ENCODE measurements at places on chromosomes 13 and 19.
A peak's percentile ranks its signal among the peaks of the same experiment; 100 is the strongest.

DNA sequence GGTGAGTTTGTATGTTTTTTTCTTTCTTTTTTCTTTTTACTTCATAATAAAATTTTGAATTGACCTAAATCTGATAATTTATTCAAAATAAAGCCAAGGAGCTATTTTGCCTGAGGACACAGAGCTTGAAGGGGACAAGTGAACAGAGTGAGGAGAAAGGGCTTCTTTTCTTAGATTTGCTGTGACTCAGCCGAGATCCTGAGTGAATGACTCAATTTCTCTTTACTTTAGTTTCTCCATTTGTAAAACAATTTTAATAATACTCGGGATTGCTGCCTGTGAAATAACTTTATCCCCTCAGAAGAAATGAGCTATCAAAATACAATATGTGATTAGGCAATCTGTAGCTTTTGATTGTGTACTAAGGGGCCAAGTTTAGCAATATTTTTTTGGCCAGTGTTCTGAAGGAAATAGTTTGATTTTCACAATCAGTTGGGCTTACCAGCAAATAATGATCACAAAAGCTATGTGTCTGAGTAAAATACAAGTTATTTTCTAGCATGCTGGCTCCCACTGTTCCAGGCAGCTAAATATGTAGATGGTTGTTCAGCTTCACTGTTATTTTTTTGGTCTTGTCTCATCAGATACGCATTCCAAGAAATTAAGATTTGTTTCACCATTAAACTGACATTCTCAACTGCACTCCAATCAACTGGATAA is 437.5 kb downstream of the FGF9 start:
- no peak for DNase-seq

GRCh38 chr13:108919036-108919907 is 289.9 kb downstream of the MYO16 start:
- DNase-seq = no peak

GRCh38 chr13:100610391-100611347 is 22.1 kb upstream of the GGACT start:
- no peak for DNase-seq

DNA sequence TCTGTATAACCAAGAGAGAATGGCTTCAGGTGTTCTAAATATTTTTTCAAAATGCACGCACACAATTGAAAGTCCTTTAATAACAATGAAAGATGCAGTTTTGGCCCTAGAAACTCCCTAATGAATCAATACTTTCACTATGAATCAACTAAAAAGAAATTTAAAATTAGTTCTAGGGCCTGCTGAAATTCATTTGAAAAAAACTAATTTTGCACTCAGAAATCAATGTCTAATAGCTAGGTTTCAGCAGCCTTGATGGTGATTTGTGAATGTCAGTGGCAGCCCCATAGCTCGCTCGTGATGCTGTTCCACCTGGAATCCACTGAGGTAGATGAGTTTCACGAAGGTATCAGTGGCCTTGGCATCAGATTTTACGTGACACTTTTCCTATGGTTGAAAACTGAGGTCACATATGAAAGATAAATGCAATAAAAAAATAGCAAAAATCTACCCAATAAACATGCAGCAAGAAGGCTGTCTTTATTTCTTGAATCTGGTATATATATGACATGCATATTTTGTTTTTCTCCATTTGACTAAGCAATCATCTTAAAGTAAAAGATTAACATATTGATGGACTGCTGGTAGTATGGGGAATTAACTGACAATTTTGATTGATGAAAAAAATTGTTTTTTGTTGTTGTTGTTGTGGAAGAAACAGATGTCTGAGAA is 141.0 kb downstream of the AKAP11 start:
- no peak for DNase-seq

GRCh38 chr13:77239312-77239711 is 87.6 kb downstream of the MYCBP2 start:
- no peak for DNase-seq

- peak; percentile 62 for DNase-seq
Measured at GRCh38 chr19:11496391-11497163, 9.1 kb downstream of the ZNF653 start.

DNA sequence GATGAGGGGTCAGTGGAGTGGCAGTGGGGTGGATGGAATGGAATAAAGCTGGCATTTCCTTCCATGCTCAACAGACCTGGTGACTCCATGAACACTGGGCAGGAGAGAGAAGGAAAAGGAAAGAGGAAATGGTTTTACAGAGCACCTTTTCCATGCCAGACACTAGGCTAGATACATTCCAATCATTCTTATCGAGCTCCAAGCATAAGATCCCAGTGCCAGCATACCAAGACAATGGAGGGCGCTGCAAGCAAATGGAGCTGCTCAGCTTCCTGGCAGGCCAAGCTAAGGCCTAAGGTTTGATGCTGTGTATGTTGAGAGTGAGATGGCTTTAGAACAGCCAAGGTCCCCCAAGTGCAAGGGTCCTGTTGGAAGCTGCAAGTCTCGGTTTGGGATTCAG is 113.2 kb downstream of the HSPH1 start:
- DNase-seq = no peak

DNA sequence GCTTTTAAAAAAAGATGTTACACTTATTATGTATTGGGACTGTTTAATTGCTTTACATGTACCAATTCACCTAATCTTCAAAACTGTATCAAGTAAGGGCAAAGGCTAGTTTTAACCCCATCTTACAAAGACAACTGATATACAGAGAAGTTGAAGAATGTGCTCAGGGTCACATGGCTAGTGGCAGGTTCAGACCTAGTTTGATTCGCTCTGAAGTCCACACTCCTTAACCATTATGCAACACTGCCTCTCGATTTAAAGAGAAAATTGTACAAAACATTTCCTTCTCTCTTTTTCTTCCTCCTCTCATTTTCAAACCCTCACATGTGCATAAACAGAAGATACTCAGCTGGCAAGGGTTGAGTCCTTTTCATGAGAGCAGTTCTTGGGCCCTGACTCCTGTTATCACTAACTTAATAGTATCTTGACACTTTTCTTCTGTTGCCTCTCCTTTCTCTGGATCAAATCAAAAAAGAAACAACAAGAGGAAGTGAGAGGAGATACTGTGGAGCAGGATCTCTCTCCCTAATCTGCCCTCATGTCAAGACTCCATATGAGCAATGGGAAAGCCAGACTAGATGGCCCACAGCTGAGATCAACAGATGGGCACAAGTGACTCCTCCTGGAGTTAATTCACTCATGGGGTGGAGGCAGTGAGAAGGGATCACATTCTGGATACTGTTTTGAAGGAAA is 19.0 kb upstream of the N4BP2L1 start:
- no peak for DNase-seq

DNA sequence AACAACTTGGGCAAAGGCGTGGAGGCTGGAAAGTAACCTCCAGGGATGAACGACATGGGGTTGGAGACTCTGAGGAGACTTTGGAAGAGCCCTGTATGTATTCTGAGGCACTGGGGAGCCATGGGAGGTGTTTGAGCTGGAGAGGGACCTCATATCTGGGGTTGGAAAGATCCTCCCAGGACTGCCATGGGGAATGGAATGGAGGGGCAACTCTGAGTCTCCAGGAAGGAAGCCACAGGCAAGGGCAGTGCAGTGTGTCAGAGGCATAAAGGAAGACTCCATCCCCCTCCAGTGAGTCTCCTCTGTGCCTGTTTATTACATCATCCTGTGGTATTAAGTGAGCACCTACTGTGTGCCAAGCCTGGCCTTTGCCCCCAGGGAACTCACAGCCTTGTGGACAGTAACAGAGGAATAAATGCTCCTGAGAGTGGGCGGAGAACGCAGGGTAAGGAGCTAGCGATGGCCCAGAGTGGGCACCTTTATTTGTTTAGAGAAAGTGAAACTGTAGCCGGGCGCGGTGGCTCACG is 7.7 kb downstream of the PEAK3 start:
- no peak for DNase-seq

DNA sequence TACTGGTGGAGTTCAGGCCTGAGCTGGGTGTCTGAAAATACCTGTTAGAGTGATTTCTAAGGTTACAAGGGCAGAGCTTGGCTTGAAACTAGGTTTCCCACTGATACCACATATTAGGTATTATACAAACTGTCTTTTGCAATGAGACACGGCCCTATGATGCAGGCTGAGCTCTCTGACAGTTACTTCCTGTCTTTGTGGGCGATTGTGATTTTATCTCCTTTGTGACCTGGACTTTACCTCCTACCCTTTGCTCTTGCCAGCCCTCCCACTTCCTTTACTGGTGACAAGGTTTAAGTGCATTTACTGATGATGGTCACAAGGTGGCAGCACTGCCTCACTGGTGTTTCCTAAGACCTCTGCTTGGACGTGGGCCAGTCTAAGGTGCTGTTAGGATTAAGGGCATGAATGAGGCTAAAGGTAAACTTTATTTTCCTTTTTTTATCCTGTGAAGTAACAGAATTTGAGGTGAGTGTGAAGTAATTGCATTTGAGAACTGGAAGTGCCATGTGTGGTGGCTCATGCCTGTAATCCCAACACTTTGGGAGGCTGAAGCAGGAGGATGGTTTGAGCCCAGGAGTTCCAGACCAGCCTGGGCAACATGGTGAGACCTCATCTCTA is 7.7 kb upstream of the CXCL17 start:
- DNase-seq = peak; percentile 39

DNA sequence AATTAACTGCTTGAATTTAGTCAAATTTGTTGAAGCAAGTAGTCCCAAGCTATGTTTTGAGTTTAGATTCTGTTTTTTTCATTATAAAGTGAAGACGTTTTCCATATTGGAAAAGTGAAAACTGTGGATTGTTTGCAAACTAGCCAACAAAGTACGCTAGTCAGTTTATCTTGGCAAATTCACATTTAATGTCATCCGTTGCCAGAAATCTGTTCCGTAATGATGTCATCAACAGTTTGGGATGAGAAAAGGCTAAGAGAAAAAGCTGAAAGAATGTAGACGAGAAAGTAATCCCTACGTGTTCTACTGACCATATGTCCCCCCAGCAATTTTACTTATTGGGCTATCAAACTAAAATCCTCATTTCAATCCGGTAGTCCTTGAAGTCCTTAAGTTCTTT is 419.6 kb downstream of the GPC6 start:
- no peak for DNase-seq

DNA sequence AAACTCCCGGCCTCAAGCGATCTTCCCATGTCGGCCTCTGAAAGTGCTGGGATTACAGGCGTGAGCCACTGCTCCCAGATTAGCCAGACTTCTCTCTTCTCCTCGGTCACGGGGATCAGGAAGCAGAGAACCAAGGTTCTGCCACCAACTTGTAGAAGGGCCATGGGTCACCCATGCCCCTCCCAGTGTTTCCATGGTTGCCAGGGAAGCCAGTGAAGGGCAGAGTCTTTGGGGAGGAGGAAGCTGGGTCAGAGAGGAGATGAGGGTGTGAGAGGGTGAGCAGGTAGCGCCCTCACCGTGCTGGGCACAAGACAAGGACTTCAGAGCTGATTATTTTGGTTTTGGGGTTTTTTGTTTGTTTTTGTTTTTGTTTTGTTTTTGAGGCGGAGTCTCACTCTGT is 77.1 kb downstream of the GNG7 start:
- no peak for DNase-seq

- DNase-seq = no peak
Measured at GRCh38 chr13:38417727-38418126, 68.1 kb downstream of the UFM1 start.

GRCh38 chr13:31530922-31531321 is 208.4 kb upstream of the RXFP2 start:
- DNase-seq = no peak

GRCh38 chr13:42083138-42083770 is 34.8 kb downstream of the DGKH start:
- DNase-seq = no peak

DNA sequence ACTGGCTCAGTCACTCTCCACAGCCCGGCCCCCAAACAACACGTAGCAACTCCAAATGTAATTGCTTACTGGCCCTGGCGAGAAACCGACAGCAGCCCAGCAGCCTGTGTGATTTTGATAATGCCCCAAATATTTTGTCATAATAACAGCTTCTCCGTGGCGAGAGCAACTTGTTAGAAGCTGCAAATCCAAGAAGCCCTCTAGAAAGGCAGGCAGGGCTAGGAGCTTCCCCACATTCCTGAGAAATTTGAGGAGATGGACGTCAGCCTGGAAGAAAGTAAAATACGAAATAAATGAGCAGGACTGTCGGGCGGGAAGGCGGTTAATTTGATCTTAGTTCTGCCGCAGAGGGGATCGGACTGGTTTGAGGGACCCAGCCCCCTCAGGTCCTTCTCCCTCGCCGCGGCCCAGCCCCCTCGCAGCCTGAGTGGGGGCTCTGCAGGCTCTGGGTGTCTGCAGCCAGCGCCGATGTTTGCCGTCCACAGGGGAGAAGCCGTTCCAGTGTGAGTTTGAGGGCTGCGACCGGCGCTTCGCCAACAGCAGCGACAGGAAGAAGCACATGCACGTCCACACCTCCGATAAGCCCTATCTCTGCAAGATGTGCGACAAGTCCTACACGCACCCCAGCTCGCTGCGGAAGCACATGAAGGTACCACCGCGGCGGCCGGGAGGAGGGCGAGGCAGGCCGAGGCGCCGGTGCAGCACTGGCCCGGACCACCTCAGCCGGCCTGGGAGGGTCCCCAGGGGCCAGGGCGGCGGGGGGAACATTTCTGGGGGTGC is 3.1 kb downstream of the ZIC2 start:
- no peak for DNase-seq

DNA sequence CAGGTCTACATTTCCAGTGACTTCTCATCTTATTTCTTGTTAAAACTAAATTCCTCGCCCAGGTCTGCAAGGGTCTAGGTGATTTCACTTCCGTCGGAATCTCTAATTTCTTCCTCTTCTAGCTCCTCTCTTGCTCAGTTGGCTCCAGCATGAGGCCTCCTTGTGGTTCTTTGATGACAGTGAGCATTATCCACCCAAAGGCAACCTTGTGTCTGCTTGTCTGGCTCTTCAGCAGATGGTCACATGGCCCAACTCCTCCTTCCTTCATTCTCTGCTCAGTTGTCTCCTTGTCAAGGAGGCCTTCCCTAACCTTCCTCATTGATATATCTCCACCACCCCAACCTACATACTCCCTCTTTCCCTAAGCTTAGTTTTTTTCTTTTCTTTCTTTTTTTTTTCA is 1391.4 kb downstream of the EFNB2 start:
- DNase-seq = no peak

DNA sequence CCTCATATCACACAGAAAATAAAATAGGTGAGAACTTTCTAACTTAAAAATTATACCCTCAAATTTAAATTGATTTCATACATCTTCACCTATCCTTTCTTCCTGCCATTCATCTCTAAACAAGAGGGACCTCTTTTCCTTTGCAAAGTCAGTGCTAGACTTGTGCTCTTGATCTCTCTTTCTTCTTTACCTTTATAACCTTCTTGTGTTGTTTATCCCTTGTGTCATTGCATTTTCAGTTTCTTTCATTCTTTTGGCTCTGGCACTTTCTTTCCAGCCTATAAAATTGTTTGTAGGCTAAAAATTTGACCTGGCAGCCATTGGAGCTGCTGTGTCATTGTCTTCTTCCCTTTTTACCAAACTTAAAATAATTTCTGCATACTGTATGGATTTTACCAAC is 190.1 kb downstream of the GPC5 start:
- no peak for DNase-seq

GRCh38 chr13:109254274-109254673 is 532.1 kb downstream of the IRS2 start:
- DNase-seq = no peak

- DNase-seq = no peak
Measured at GRCh38 chr19:35908010-35908441, at the start of gene TYROBP. Gene TYROBP (minus strand): TSS chr19:35908295. CDS start chr19:35908228, 67 bp downstream.

GRCh38 chr13:46551410-46552302 is 1.3 kb upstream of the LRCH1 start:
- DNase-seq = no peak

Data from fibroblast of skin of left quadriceps (primary cell).